ENCODE measurements at places on chromosomes 2 and 18.

- DNase-seq, result no peak
Observed at GRCh38 chr18:3584266-3584861, 134.4 kb downstream of the TGIF1 start.

- DNase-seq, result no peak
Observed at GRCh38 chr2:95346231-95346737, 49.1 kb downstream of the KCNIP3 start.

GRCh38 chr2:235960011-235960715, 208.0 kb downstream of the GBX2 start:
- no peak for DNase-seq

DNA sequence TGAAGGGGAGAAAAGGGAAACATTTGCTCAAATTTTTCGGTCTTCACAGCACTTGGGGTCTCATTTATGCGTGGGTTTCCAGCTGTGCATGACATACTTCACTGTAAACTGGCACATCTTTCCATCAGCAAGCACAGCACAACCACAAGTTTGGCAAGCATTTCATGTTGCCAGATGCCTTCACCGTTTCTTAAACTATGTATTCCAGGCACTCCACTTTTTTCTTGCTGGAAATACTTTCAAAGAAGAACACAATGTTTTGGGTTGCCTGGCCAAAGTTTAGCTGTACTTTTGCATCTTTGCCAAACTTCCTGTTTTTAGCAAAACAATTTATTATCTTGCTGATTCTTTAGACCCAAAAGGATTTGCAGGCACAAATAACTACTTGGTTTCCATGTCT, 194.6 kb upstream of the MEIS1 start:
- DNase-seq, result no peak

- no peak for DNase-seq
Observed at GRCh38 chr2:26470601-26471260, 7.2 kb downstream of the OTOF start.

GRCh38 chr2:189248141-189248540, 68.6 kb upstream of the COL5A2 start:
- DNase-seq, result no peak

- DNase-seq, result no peak
Observed at GRCh38 chr18:77061946-77062517, 70.6 kb downstream of the MBP start.

DNA sequence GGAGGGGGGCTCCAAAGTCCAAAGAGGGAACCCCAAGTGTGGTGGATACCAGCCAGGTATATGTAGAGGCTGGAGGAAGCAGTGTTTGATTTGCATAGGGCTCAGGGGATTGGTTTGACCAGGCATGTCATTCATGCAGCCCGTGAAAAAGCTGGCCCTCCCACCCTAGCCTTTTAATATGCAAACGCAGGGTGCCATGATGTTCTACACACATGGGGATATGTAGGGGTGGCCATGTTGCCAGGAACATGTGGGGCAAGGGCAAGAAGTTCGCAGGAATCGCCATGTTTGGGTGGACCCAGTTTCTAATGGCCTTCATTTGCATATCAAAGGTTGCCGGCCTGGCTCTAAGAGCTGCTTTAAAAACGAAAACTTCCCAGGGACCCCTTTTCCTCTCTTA, 33.6 kb downstream of the B3GNT7 start:
- DNase-seq, result no peak

DNA sequence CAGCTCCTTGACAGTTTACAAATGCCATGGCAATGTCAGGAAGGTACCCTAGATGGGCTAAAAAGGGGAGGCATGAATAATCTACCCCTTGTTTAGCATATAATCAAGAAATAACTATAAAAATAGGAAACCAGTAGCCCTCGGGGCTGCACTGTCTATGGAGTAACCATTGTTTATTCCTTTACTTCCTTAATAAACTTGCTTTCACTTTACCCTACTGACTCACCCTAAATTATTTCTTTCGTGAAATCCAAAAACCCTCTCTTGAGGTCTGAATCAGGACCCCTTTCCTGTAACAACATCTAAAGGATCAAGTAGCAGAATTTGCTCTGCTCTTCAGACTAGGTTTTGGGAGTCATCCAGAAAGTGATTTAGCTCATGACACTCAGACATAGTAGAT, 43.7 kb downstream of the CD8B2 start:
- DNase-seq, result no peak

DNA sequence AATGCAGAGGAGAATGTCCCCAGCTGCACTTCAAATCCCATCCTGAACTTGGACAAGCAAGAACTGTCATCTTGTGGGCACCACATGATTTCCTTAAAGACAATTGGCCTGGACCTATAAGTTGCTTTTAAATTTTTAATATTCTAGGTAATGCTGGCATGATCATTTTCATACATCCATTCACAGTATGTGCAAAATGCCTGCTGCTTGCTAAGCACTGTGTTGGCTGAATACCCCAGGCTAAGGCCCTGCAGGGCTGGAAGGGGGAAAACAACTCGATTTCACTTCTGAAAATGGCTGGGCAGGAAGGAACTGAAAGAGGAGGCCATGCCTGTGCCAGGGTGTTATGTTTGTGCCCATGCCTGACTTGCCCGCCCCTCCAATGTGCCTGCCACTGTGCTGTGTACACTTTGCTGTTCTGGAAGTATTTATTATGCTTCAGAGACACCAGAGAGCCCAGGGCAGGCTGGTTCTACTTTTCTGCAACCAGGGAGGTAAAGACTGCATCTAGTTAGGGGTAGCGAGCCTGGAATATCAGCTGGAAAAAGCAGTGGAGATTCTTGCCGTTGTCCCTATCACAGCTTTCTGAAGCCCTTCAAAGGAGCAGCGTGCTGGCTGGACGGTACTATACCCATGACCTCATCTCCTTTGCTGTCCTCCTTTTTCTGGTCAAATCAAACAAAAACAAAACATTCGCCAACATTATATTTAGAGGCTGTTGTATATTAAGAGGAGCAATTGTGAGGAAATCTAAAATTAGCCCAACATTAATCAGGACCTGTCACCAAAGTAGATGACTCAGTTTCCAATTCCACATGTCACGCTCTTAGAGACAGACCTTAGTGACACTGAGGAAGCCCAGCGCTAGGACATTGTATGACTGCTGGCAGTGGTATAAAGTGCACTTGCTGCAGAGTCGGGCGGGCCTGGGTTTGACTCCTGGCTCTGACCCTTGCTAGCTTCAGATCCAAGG, 158.1 kb downstream of the DDX1 start:
- no peak for DNase-seq

- no peak for DNase-seq
Observed at GRCh38 chr2:171178993-171179392, 18.3 kb upstream of the TLK1 start.

DNA sequence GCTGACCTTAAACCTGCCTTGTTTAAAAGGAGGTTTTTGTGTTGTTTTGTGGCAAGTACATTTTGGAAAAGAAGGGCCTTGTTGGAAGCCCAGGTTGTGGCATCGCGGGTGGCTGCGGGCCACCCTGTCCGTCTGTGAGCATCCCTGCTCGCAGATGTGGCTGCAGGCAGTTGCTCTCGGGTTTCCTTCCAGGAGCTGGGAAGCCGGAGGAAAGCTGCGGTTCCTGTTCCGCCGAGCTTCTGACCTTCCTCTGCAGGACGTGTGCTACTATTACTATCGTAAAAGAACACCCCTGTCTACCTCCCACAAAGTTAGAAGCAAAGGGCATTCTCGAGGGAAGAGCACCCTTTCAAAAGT, 766 bp downstream of the MFF start:
- no peak for DNase-seq

DNA sequence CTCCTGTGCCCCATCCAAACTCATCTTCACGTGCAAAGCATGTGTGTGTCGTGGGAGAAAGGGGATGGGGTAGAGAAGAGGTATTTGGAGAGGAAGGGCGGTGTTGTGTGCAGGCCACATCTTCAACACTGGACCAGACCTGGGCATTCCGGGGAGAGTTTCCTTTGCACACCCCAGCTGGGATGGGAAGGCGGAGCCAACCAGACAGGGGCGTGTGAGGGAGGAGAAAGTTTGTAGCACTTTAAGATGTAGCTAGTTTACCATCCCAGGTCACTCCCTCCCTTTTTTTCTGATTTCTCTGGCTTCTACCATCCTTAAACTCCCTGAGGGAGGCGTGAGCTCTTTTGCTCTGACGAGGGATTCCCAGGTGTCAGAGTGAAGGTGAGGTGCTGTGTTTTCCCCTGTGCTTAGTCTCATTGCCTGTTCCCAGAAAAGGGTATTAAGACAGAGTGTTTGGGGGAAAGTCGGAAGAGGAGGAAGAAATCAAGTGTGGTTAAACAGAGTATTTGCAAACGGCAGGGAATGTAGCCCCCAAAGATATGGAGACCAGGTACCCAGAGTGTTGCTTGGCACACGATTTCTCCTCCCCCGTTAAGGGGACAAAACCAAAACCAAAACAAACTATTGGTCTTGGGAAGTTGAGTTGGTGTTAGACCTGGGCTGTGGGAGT, 1.6 kb downstream of the SETBP1 start:
- no peak for DNase-seq
